ENCODE measurements at places on chromosomes 7 and 10.

DNA sequence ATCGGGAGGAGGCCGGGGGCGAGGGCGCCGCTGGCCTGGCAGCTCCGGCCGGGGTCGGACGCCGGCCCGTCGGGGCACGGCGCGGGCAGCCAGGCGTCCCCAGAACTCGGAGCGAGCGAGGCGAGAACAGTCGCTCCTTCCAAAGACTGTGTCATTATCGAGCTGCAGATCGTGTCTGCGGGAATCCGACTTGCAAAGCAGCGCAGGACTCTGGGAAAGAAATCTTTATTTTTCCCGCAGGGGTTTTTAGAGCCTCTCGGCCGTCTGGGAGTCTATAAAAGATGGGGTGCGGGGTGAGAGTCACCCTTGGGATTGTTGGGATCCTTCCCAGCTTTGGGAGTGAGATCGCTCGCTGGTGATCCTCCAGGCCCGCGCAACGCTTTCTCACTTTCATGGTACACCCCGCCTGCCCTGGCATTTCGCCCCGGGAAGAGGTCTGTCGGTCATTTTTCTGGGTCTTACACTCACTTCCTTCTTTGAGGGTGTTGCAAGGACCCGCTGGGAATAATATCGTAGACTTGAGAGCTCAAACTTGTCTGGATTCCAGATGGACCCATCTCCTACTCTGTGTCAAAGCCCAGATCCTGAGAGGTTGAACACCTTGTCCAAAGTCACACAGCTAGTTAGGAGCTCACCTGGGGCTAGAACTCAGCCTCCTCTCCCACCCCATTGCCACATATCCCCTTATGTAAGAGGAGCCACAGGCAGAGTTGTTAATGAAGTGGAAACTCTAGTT is 1.0 kb downstream of the UBTD1 start:
- no peak for DNase-seq

DNA sequence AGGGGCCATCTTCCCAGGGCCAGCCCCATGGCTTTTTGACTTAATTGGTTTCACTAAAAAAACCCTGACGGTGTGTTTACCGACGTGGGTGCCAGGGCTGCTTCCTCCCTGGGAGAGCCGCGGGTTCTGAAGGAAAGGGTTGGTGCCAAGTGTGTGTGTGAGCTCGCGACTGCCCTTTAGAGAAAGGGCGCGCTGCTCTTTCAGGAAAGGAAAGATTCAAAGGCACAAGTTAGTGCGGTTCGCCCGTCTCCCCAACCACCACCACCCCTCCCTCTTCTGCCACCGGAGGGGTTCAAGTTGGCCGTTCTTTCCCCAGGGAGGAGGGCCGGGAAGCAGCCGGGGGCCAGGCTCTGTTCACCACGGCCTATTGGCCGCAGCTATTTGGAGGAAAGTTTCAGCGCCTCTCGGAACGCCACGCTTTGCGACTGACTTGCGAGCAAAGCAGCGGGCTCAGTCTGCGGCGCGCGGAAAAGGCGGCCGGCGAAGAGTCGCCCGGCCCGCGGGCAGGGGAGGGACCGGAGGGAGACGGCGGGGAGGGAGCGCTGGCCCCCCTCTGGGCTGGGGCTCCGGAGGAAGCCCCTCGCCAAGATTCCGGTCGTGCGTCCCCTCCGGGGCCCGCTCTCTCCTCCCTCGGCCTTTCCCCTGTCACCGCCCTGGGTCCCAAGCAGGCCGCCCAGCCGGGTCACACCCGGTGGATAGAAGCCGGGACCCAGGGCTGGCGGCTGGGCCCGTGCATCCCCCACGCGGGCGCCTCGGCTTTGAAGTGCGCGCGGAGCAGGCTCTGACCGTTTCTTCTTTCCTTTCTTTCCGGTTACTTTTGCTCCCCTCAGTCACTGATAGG is 165.9 kb upstream of the PPP1R3A start:
- DNase-seq = no peak

- no peak for DNase-seq
These were observed 66.0 kb downstream of the NPSR1 start for GRCh38 chr7:34723866-34724490.

GRCh38 chr10:48894911-48895802 is 44.5 kb downstream of the LRRC18 start:
- DNase-seq = no peak

- DNase-seq = no peak
These were observed 56.3 kb upstream of the ABCB5 start for GRCh38 chr7:20558963-20559716.

DNA sequence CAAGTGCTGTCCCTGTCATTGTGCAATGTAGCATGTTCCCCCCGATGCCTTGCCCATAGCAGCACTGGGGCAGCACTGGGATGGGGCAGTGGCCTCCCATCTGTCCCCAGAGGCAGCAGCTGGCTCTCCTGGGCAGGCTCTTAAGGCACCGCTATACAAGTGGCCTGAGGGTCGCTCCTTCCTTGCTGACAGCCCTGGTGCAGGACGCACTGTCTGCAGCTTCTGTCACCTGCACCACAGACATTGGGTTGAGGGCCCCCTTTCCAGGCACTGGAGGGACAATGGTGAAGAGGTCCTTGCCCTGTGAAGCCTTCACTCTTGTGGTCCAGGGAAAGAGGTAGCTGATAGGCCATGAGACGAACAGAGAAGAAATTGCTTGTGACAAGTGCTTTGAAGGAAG is 10.6 kb downstream of the CPSF4 start:
- no peak for DNase-seq

DNA sequence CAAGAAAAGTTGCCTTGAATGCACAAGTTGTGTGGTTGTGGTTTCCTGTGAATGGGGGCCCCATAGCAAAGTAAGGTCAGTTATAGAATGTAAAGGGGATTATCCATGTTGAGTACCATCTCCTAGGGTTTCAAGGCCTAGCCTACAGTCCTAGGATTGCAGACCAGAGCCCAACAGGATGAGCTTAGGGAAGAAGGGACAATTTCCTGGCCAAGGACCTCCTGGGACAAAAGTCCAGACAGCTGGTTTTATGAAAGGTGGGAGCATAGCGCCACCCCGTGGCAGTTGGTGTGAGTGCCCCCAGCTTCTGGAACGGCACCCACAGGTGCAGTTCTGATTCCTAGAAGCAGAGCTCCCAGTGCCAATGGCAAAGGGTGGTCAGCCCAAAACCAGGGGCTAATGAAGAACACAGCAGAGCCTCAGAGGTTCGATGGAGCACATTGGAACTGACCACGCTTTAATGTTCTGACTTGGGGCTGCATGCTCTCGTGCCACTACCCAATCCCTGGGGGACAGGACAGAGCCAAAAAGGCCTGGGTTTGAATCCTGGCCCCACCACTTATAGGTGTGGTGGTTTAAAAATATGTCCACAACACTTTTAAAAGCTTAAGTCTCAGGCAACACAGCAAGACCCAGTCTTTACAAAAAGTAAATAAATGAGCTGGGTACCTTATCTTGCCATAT is 25.8 kb upstream of the TMEM120A start:
- peak; percentile 53 for DNase-seq

DNA sequence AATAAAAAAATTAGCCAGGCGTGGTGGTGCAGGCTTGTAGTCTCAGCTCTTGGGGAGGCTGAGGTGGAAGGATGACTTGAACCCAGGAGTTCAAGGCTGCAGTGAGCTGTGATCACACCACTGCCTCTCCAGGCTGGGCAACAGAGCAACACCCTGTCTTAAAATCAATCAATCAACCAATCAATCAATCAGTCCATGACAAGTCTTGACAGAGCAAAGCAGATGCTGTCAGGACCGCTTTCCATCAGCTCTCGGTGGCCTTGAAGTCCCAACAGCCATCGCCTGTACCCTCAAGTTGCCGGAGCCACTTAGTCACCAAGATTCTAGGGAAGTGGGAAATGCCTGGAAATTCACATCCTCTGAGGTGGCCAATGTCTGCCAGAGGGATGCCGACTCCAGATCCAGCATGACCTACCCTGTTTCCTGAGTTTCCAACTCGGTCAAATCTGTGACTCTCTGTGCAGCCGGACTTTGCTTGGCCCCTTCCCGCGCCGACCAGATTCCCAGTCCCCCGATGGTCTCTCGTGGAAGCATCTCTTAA is 871 bp upstream of the CCL24 start:
- no peak for DNase-seq

GRCh38 chr10:91582153-91582554 is 50.7 kb downstream of the PPP1R3C start:
- no peak for DNase-seq

DNA sequence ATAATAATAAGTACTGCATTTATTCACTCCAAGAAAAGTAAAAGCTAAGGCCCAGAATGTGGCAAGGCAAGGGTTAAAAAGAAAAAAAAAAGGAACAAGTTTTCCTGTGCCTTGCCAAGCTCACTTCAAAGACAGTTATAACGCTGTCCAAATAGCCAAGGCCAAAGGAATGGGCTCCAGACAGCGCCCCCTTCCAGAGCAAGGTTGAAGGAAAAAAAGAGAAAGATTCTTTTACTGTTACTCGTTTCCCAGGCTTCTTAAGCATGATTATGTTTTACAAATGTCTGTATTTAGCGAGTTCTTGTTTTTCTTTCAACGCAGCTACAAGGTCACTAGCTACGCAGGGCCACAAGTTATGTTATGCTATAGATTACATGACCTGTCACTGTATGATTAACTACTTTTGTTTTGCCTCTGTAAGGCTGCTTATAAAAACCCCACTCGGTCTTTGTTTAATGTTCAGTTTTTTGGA is 9.1 kb upstream of the EIF4H start:
- no peak for DNase-seq

GRCh38 chr7:158567153-158567603 is 20.4 kb downstream of the PTPRN2 start:
- no peak for DNase-seq

GRCh38 chr7:117816727-117817126 is 56.5 kb downstream of the CTTNBP2 start:
- DNase-seq = no peak

GRCh38 chr7:16210171-16210570 is 211.2 kb downstream of the CRPPA start:
- no peak for DNase-seq

- DNase-seq = no peak
These were observed 330.2 kb downstream of the GLRX3 start for GRCh38 chr10:130466271-130466997.

DNA sequence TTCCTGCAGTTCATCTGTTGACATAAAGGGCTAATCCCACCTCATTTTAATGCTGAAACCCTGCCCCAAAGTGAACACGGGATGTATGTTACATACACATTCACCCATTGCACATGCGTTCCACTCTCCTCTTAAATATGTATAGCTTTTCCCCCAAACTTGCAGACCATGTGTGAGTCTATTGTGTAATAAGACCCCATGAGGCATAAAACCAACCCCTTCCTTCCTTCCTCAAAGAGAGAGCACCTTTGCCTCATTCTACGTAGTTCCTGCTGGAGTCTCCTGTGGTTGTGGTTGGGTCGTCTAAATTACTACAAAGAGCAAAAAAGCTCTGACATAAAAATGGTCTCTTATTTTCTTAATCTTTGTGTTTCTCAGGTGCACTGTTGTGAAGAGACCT is 345.7 kb upstream of the KLF6 start:
- no peak for DNase-seq

- no peak for DNase-seq
These were observed 53.7 kb downstream of the GOLGA7B start for GRCh38 chr10:97903128-97904017.

DNA sequence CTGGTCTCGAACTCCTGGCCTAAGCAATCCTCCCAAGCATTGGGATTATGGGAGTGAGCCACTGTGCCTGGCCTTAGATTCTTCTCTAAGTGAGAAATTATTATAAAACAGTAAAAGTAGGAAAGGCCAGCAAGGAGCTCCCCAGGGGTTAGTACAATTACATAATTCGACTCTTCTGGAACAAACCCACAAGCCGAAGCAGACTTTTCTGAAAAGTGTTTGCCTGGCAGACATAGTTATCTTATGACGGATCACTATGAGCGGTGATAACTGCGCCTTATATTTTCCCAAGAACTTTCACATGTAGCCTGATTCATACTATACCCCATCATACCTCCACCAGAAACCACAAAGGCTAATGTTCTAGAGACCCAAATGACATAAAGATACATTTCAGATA is 30.2 kb upstream of the SH3PXD2A start:
- DNase-seq = no peak

All from stimulated activated CD8-positive, alpha-beta memory T cell treated with anti-CD3 and anti-CD28 coated beads, Interleukin-4, amount 100 ng/mL, for 24 hours (primary cell).